Regular cardiac myocyte (primary cell): ENCODE measurements at places on chromosomes 11 and 22. TPM values are rescaled to one million over a fixed set of nuclear protein-coding genes. Genes with fewer than 3 reads are reported as not detected.

The NPTXR gene
- 0.58 and 2.5 TPM in 2 replicates for total RNA-seq

The ARFGAP2 gene
- total RNA-seq = 114 TPM in 2 replicates

The CREB3L1 gene
- total RNA-seq = 10.5 and 11.0 TPM in 2 replicates

The C11orf16 gene
- total RNA-seq = not detected in 2 replicates

The MRGPRX3 gene
- total RNA-seq = 0.28 TPM in 1 of 2 replicates, not detected in the other

The FIBIN gene
- total RNA-seq = 2.3 and 7.0 TPM in 2 replicates

The MADD gene
- 10.1 and 15.7 TPM in 2 replicates for total RNA-seq
